ENCODE measurements at places on chromosomes 1 and 21.

GRCh38 chr1:203985676-203986075 is 87.2 kb upstream of the SOX13 start:
- DNase-seq, result no peak

DNA sequence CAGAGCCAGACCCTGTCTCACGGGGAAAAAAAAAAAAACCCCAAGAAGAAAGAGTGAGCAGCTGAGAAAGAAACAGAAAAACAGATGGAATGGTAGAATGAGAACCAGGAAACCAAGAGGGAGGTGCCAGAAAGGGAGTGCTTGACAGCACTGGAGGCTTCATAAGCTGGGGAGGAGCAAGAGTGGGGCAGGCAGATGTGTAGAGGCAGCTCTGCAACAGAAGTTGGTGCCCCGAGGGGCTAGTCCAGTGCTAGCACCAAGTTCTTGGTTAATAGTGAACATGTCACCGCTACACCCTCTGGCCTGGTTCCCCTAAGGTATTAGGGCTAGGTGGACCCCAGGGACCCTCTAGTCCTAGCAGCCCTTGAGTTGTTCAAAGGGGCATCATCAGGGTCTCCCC is 98.0 kb downstream of the TGFBR3 start:
- no peak for DNase-seq

DNA sequence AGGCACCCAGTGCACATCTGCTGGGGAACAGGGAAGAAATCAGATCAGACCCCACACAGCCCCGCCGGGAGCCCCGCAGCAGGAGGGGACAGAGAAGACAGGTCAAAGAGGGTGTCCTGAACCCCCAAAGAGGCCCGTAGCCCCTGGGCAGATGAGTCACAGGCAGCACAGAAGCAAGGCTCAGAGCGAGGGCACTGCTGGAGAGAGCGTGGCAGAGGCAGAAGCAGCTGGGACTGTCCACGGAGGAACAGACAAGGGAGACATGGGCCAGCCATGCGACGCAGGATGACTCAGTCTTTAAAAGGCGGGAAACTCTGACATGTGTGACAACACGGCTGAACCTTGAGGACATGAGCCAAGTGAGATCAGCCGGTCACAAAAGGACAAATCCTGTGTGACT is 14.5 kb upstream of the PRDM16 start:
- no peak for DNase-seq

DNA sequence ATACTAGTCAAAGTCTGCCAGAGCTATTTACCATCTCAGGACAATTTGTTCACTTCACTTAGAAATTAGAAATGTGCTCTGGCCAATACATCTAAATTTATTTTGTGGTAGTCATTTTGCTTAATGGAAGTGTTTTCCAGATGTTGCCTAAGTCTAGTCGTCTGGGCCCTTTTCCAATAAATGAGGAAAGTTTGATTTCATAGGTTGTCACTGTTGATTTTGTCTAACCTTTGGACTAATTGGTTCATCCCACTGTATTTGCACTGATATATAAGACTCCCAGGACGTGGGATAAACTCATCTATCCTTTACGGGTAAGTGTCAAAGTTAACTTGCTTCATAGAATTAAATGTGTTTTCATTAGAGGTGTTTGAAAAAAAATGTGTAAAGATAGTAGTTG is 79.1 kb downstream of the TPR start:
- no peak for DNase-seq

GRCh38 chr1:168235548-168235885 is 9.7 kb downstream of the SFT2D2 start:
- DNase-seq, result no peak

DNA sequence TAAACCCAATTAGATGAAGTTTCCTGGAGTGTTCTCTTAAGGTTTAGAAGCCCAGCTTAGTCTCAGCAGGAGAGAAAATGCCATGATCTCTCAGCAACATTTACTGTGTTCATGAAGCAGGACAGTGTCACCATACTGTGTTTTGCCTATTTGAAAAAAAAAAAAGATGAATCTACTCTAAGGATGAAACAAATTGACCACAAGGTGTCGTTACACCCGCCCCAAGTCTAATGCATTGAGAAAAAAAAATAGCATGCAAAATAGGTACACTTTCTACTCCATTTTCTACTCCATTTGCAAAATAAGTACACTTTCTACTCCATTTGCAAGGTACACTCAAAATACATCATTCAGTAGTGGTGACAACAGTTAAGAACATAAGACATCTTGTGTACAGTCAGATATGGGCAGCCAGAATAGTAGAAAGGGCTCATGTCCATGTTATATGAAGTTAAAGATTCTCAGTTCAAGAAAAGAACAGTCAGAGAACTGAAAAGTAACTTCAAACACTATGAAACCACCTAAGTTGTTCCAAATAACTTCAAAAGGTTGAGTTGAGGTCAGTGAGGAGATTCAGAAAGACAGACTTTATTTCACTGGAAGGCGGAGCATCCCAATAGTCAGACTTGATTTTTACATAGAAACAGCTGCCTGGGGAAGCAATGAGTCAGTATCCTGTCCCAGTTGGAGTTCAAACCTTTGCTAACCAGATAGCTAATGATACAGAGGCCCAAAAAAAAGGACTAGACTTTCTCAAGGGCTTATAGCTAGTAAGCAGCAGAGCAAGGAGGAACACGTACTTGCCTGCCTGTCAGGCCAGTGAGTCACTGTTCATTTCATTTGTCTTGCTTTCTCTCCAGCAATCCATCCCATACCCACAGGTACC is 13.3 kb downstream of the PLPPR5 start:
- no peak for DNase-seq

DNA sequence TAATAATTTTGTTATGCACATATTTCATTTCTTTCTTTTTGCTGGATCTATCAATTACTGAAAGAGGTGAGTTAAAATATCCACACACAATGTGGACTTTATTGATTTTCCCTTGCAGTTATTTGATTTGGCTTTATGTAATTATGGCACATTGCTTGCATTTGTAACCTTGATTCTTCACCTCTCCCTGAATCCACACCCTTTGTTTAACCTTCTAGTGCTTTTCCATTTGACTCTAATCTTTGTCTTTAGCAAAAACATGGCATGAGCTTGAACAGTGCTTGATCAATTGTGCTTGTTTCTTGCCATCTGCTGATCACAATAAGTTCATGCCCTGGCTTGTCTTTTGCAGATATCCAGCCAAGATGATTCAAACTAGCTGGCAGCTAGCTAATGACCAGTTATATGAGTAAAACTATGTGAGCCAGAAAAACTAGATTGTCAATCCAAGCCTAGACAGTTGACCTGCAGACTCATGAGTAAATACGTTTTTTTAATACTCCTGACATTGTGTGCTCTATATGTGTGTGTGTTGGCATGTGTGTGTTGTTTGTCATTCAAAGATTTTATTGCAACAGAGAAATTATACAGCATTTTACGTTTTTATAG is 899.2 kb downstream of the NCAM2 start:
- DNase-seq, result no peak

DNA sequence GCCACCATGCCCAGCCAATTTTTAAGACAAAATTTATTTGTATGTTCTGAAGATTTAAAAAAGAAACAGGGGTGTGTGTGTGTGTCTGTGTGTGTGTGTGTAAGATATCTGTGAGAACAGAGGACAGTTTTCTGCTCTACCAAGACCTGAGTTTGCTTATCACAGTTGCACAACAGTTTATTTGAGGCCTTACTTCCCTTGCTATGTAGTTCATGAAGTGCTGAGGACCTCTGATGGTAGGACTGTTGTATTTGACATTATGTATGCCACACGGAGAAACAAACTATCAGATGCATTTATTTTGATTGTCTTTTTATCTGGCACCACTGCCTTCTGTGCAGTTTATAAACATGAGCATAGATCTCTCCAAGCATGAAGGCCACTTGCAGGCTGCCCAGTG is 355.2 kb downstream of the PBX1 start:
- DNase-seq, result no peak

GRCh38 chr1:243855616-243856318 is 5.7 kb upstream of the AKT3 start:
- DNase-seq, result no peak

- DNase-seq, result no peak
Measured at GRCh38 chr1:184276416-184276815, 110.4 kb upstream of the C1orf21 start.

- DNase-seq, result no peak
Measured at GRCh38 chr1:234617131-234617985, 7.4 kb upstream of the IRF2BP2 start.

DNA sequence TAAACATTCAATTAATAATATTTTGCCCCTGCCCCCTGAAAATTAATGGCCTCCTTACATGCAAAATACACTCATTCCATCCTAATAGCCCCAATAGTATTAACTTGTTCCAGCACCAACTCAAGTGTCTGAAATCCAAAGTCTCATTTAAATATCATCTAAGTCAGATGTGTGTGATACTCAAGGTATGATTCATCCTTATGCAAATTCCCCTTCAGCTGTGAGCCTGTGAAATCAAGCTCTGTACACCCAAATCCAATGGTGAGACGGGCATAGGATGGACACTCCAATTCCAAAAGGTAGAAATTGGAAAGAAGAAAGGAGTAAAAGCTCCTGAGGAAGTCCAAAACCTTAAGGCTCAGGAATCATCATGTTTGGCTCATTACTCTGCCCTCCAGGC is 83.5 kb downstream of the HHAT start:
- DNase-seq, result no peak

GRCh38 chr1:101379950-101380349 is 143.1 kb downstream of the S1PR1 start:
- peak; percentile 22 for DNase-seq

- DNase-seq, result no peak
Measured at GRCh38 chr1:58406301-58407071, 140.0 kb downstream of the OMA1 start.

DNA sequence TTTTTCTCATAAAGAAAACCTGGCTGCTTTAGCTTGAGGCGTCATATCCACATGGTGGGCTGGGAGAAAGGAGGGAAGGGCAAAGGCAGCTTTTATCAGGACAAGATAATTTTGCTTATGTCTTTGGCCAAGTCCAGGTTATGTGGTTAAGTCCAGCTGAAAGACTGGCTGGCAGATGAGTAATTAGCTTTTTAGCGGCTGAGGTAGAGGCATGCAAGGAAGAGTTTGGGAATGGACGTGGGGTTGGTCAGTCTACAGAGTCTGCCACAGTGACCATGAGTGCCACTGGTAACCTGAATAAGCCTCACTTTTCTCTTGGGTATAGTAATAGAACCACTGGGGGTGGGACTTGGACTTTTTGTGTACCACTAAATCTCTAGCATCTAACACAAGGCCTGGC is 39.8 kb downstream of the NEK7 start:
- no peak for DNase-seq

DNA sequence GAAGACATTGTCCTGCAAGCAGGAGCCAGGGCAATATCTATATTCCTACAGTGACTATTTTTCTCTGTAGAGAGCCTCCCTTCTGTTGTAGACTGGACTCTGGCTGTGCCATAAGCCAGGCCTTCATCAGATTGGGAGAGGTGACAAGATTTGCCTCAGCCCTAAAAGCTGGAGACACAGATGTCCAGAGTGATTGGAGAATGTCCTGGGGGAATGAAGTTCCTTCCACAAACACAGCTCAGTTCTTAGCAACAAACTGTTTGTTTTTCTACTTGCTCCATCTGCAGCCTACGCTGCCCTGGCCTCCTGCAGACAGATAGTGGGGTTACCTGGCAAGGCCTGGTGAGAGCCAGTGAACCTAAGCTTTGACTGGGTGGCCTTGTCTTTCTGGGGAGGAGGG is 29.9 kb upstream of the SNX27 start:
- no peak for DNase-seq

DNA sequence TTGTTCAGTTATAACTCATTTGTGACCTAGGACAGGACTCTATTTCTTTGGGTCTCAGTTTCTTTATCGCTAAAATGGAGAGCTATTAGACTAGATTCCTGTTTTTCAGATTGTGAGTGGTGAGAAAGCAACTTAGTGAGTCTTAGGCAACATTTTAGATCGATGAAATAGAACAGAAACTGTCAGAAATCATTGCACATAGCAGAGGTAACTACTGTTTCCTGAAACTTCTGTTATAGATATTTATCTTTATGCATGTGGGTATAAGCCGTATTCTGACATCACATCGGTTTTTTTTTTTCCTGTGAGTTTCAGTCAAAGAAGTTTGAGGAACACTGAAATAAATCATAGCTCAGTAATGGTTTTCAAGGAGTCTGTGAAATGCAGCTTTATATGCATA is 42.1 kb upstream of the DNAJC6 start:
- DNase-seq, result no peak

- no peak for DNase-seq
Measured at GRCh38 chr1:31064718-31065309, 703 bp downstream of the PUM1 start.

- peak; percentile 46 for DNase-seq
Measured at GRCh38 chr1:5915587-5916571, 76.3 kb downstream of the NPHP4 start.

DNA sequence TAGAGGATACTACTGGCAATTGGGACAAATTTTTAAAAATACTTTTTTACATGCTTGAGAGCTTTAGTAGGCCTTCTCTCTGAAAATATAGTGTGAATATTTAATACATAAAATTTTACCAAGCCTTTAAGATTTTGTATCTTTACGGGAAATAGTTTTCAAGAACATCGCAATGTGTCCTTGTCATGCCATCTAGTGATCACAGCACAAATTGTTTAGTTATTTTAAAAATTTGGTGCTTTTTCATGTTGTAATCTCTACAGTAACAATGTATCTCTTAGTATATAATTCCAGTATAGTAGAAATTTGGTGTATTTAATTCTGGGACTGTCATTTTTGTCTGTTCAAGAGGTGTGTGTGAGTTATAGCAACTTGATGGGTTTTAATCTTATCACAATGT is 6.7 kb downstream of the CDC7 start:
- DNase-seq, result no peak

- no peak for DNase-seq
Measured at GRCh38 chr21:17527240-17527639, 14.4 kb downstream of the CXADR start.

GRCh38 chr1:159921251-159921650 is 4.1 kb downstream of the TAGLN2 start:
- DNase-seq, result no peak

DNA sequence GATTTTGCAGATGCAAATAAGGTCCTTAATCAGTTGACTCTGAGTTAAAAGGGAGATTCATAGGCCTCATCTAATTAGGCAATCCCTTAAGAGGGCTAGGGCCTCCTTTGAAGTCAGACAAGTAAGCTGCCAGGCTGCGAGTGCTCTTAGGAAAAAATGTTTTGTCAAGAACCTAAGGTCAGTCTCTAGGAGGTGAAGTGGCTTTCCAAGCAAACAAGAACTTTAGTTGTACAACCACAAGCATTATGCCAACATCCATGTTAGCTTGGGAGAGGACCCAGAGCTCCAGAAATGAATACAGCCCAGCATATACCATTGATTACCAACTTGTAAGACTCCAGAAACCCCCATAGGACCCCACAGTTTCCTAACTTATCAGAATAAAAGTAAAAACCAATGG is 1366.2 kb downstream of the PLA2G4A start:
- no peak for DNase-seq

GRCh38 chr1:241744591-241744990 is 92.5 kb downstream of the WDR64 start:
- DNase-seq, result no peak
